ENCODE measurements at places on chromosomes 13 and 19.

GRCh38 chr19:18477974-18478373, 40.0 kb upstream of the ISYNA1 start:
- DNase-seq = no peak

- DNase-seq = no peak
These were observed 5.3 kb downstream of the PTBP1 start for GRCh38 chr19:802498-803098.

- DNase-seq = no peak
These were observed 762 bp upstream of the ADM5 start for GRCh38 chr19:49688531-49689132.

DNA sequence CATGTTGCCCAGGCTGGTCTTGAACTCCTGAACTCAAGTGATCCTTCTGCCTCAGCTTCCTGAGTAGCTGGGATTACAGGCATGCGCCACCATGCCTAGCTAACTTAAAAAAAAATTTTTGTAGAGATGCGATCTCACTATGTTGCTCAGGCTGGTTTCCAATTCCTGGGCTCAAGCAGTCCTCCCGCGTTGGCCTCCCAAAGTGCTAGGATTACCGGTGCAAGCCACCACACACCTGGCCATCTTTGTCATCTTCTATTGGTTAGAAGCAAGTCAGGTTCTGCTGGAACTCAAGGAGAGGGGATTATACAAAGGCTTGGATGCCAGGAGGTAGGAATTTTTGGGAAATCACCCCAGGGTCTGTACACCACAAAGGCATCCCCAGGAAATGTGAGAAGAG, 25.2 kb downstream of the TNFSF14 start:
- DNase-seq = no peak

- DNase-seq = no peak
These were observed 10.2 kb downstream of the JOSD2 start for GRCh38 chr19:50500753-50501151.

DNA sequence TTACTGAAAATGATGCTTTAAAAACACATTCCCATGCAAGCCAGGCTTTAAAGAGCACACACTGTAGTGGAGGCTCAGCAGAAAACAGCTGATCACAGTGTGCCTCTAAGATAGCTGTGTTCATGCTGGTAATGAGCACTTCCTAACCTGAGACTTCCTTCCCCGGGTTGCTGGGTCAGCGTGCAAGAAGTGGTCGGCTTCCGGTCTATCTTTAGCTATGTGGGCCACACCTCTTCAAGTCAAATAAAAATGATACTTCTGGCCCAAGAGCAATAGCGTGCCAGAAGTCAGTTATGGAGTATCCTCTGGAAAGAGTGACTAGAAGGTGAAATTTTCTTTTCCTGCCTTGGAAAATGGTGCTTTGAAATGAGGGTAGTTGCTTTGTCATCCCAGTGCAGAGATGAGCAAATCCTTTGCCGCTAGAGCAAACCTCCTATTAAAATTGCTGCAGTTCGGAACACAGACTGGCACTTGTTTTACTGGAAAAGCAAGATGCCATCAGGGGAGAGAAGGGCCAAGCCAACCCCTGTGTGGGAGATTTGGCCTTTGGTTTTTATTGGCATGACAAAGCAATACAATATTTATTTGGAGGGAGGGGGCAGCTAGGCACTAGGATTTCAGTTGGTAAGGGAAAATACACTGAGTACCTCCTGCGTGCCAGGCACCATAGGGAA, 64.2 kb downstream of the ARHGAP35 start:
- no peak for DNase-seq

GRCh38 chr13:85997587-85997986, 198.4 kb upstream of the SLITRK6 start:
- no peak for DNase-seq

GRCh38 chr13:43196086-43196621, 172.8 kb downstream of the DNAJC15 start:
- DNase-seq = peak; percentile 8

DNA sequence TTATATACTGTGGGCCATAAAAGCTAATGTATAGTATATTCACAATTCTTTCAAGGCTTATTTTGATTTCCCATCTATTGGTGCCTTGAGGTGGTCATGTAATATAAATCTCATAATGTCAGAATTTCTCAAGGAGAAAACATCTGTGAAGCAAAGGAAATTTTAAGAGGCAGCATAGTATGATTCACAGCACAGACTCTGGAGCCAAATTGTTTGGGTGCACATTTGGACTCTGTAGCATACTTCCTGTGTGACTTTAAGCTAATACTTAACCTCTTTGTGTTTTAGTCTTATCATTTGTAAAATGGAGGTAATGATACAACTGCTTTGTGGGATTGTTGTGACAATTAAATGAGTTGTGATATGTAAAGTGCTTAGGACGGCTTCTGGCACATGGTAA, 67.6 kb downstream of the PIBF1 start:
- DNase-seq = peak; percentile 46

GRCh38 chr19:33248104-33248503, 22.5 kb upstream of the SLC7A10 start:
- DNase-seq = no peak

DNA sequence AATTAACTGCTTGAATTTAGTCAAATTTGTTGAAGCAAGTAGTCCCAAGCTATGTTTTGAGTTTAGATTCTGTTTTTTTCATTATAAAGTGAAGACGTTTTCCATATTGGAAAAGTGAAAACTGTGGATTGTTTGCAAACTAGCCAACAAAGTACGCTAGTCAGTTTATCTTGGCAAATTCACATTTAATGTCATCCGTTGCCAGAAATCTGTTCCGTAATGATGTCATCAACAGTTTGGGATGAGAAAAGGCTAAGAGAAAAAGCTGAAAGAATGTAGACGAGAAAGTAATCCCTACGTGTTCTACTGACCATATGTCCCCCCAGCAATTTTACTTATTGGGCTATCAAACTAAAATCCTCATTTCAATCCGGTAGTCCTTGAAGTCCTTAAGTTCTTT, 419.6 kb downstream of the GPC6 start:
- no peak for DNase-seq

GRCh38 chr13:21065686-21066085, 4.3 kb upstream of the LATS2 start:
- no peak for DNase-seq

DNA sequence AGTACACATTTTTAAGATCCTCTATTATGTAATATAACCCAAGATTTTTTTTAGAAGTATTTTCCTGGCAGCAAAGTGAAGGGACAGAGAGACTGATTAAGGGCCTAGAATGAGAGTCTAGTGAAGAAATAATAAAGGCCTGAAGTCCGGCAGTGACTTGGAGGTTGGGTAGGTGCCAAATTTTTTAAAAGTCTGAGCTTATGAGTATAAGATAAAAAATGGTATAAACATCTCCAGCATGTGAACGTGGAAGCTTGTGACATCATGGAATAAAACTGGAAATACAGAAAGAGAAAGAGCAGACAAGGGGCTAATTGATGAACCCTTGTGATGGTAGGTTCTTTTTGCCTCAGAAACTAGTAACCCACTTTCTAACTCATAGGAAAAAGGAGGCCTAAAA, 174.6 kb downstream of the SUCLA2 start:
- peak; percentile 71 for DNase-seq

GRCh38 chr19:51421229-51422052, 4.0 kb upstream of the SIGLEC10 start:
- no peak for DNase-seq

DNA sequence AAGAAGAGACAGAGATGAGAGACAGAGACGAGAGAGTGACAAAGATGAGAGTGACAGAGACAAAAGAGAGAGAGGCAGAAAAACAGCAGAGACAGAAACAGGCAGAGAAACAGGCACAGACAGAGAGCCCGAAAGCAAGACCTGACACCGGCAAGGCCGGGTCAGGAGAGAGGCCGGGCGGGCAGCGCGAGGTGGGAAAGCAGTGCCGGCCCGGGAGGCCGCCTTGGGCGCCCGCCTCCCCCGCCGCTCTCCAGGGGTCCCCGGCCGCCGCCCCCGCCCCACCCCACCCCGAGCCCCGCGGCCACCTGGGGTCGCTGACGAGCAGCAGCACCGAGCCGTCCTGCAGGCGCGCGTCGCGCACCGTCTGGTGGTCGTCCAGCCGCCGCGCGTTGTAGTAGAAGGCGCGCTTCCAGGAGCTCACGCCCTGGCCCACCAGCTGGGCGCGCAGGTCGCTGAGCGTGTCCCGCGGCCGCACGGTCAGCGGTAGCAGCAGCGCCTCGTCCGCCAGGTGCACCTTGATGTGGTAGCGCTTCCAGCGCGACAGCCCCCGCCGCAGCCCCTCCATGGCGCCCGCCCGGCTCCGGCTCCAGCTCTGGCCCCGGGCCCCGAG, at the start of gene TINCR:
TSS of gene TINCR (minus strand) at position 594 of the 610 bp plus-strand sequence.
- DNase-seq = no peak

DNA sequence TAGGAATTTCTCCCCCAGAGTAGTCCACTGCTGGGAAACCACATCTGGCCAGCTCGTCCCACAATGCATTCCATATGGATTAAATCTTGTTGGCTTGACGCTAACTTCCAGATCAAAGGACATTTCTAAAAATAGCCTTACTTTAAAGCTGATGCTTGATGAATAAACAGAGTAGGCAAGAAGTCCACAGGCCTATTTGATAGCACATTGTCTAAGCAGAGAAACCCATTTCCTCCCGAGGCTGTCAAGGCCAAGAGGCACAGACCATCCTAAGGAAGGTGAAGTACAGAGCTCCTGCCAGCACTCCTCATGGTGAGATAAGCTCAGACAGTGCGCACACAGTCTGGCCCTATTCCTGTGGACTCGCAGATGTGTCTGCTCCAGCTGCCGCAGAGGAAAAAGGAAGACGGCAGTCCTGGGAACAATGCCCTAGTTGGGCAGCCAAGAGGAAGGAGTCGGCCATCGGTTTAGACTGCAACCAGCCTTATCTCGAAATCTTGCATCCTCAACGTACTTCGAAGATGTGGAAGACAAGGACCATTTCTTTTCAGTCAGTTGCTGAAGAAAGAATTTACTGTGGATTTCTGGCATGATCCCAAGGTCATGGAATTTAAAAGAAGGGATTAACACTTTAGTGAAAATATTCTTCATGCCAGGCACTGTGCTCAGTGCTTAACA, 156.8 kb downstream of the RGCC start:
- peak; percentile 96 for DNase-seq

DNA sequence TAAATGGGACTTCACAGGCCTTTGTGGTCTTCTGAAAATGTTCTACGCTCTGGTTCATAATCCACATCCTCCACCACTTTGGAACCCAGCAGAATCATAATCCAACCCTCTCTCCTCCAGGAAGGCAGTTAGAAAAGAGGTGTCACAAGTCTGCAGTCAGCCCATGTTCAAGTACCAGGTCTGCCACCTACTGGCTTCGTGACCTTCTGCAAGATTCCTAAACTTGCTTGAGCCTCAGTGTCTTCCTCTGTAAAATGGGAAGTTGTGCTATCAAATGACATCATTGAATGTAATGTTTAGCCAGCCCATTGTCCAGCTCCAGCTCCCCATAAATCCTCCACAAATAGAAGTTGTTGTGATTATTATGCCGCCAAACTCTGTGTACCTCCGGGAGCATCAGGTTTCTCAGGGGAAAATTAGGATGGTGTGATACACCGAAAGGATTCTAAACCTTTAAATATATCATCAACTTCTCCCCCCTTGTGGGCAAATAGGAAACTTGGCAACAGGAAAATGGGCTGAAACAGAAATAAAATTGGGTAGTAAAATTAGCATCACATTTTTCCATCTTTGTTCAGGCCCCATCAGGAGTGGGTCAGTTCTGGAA, 109.7 kb downstream of the NUFIP1 start:
- DNase-seq = peak; percentile 64

- no peak for DNase-seq
These were observed 410.6 kb downstream of the FGF9 start for GRCh38 chr13:22081430-22081829.

GRCh38 chr13:67769987-67770341, 539.8 kb upstream of the PCDH9 start:
- no peak for DNase-seq

DNA sequence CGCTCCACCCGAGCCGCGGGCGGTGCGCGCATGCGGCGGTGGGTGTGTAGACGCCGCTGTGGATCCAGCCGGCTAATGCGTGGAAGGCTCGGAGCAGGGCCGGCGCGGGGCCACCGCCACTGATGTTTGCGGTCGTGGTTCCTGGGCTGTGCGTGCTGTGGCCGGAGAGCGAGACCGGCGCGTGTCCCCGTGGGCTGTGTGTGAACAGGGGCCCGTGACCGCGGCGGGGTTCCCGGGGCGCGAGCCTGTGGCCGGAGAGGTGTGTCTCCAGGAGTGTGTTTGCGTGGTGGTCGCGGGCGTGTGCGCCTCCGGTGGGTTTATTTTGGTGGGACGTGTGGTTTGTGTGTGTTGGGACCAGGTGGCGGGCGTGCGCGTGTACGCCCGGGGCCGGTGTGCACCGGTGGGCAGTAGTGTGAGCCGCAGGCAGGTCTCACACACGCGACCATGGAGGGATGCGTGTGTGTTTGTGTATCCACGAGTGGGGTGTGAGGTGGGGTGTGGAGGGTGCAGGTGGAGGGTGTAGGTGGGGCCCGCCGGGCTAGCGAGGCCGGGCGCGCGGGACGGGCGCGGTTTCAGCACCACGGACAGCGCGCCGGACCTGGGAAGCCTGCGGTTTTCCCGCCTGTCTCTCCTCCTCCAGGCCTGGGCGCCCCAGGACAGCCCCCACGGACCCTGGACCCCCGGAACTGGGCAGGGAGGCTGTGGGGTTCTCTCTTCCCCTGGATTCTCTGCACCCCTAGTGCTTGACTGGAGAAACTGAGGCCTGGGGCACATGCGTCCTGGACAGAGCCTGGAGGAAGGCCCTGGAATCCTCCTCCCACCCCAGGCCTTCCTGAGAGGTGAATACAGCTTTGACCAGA, 1.6 kb downstream of the HCN2 start:
- DNase-seq = no peak
